ENCODE measurements at places on chromosomes 13 and 19.

DNA sequence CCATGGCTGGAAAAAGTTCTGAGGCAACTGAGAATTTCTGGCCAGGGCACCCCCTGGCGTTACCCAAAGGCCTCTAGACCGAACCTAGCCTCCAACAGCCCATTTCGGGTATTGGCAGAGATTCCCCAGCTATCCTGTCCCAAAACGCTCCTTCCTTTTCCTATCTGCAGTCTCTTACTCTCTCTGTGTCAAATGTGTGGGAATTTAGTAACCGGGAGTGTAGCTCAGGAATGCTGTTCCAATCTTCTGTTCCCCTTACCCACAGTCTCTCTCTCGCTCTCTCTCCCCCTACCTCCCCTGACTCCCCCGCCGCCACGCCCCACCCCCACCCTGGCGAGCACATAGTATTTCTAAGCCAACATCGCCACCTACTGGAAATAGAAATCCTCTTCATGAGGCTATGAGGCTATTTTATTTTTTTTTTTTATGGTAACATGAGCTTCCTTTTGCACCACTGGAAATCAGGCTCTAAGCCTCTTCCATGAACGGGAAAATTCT, 27.0 kb downstream of the OXGR1 start:
- DNase-seq: peak; percentile 34

GRCh38 chr19:34171539-34171876, 796 bp upstream of the LSM14A start:
- DNase-seq: no peak

- DNase-seq: no peak
Measured at GRCh38 chr13:36115306-36115705, 15.9 kb downstream of the DCLK1 start.

- no peak for DNase-seq
Measured at GRCh38 chr19:3479177-3479833, 1.0 kb downstream of the SMIM24 start.

GRCh38 chr13:65943024-65943423, 1287.1 kb downstream of the PCDH9 start:
- DNase-seq: no peak

DNA sequence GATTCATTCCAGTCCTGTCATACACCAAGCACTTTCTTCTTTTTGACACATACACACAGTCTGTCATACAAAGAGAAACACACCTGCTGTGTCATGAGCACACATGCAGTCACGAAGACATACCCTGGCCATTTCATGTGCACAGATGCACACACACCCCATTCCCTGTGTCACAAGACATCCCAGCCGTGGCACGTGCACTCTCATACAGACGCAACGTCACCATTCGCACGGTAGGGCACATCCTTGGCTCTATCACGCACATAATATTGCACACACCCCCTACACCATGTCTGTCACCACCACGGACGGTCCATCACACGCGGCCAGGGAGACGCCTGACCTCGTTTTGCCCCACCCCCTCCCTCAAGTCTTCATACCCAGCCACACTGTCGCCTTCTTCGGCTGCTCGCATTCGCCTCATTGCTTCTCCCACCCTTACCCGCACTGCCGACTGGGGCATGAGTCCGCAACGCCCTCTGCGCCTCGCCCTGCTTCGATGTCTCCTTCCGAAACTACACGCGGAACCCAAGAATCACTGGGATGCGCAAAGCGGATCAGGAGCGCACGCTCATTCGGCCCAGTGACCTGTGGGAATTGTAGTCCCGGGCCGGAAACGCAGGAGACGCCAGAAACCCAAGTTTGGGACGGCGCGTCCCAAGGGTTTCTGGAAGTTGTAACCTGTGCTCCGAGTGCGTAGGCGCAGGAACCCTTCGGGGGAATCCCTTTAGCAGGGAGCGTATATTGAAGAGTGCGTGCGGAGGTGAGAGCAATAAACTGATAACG, 6.8 kb upstream of the ZNF283 start:
- DNase-seq: no peak

GRCh38 chr13:94859278-94859691, 146.9 kb upstream of the SOX21 start:
- DNase-seq: peak; percentile 61

DNA sequence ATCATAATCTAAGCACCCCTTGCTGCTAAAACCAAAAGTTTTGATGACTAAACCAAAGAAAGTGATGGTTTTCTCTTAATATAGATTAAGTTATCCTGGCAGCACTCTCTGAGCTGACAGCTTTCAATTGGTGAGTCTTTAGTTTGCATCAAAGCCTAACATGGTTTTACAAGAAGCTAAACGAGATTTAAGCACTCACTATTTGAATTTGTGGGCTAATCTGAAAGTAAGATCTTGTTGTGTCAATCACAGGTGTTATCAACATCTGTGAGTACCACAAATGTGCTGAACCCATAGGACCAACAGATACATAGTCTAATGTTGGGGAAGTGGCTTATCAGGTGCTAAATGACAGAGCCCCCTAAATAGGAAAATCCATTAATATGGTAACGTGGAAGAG, 223.9 kb downstream of the LHFPL6 start:
- DNase-seq: no peak

- no peak for DNase-seq
Measured at GRCh38 chr19:17982430-17982829, 15.5 kb downstream of the KCNN1 start.

GRCh38 chr19:33241091-33241529, 15.5 kb upstream of the SLC7A10 start:
- no peak for DNase-seq

DNA sequence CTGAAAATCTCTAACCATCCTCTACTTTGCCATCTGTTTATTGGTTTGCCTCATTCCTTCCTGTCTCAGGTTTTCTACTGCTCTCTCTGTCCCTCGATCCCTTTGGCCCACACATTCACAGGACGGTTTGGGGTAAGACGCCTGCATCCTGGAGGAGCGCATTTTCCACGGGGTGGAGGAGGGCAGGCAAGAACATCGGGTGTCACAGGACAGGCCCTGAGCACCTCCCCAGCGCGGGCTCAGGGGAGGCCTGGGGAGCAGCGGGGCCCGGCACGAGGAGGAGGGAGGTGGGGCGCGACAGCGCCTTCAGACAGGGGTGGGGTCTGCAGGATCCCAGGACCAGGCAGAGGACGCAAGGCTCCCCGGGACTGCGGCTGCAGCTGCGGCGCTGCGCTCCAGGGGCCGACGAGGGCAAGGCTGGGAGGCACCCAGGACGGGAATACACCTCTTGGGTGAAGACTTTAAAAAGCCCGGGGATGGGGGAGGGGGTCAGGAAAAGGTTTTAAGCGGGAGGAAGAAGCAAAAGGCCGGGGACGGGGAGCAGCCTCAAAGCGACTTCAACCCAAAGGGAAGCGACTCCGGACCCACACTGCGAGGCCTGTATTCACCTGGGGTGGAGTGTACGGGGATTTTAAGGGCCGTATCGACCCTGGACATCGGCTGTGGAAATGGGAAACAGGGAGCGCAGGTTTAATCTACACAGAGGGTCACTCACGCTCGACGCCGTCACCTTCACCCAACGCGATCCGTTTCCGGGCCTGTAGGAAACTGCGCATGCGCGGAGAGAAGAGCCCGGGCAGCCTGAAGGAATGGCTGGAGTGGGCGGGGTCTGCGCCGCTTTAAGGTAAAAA, at the start of gene ZNF415:
Gene ZNF415, minus strand, starts transcription at position 770 of the 851 bp plus-strand sequence. CDS start 10,234 bp downstream, outside the sequence.
- DNase-seq: no peak

GRCh38 chr13:52903320-52903719, 54.9 kb upstream of the PCDH8 start:
- no peak for DNase-seq

- DNase-seq: peak; percentile 71
Measured at GRCh38 chr13:27533155-27533643, 82.8 kb upstream of the MTIF3 start.

DNA sequence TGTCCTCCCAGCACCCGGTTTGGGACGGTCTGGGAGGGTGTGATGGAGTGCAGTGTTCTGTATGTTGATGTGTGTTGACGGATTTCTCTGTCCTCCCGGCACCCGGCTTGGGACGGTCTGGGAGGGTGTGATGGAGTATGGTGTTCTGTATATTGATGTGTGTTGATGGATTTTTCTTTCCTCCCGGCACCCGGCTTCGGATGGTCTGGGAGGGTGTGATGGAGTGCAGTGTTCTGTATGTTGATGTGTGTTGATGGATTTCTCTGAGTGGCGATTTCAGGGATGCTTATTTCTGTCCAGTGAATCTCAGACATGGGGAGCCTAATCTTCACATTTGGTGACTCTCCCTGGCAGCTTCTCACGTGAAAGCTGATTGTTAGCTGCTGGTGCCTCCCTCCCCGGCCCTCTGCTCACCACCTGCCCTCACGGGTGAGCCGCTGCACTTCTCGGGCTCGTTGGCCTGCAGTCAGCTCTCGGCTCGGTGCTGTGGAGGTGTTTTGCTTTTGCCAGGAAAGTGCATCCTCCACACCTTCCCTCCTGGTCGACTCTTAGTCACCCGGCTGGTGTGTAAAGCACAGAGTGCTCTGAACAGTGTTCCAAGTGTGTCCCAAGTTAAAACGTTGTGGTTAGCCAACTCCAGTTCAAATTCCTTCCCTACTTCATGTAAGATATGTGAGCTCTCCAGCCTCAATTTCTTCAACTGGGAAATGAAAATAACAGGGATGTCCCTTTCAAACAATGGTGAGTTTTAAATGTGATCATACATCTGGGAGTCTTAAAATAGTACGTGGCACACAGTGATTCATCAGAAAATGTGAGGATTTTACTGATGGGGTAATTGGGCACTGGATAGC, 54.6 kb downstream of the ATP11A start:
- DNase-seq: peak; percentile 51

GRCh38 chr19:35177377-35178274, 23.1 kb downstream of the FXYD5 start:
- DNase-seq: no peak

- DNase-seq: no peak
Measured at GRCh38 chr13:107065036-107065435, 497.1 kb upstream of the ARGLU1 start.

- DNase-seq: peak; percentile 13
Measured at GRCh38 chr13:25752957-25753551, 298.8 kb downstream of the SHISA2 start.

DNA sequence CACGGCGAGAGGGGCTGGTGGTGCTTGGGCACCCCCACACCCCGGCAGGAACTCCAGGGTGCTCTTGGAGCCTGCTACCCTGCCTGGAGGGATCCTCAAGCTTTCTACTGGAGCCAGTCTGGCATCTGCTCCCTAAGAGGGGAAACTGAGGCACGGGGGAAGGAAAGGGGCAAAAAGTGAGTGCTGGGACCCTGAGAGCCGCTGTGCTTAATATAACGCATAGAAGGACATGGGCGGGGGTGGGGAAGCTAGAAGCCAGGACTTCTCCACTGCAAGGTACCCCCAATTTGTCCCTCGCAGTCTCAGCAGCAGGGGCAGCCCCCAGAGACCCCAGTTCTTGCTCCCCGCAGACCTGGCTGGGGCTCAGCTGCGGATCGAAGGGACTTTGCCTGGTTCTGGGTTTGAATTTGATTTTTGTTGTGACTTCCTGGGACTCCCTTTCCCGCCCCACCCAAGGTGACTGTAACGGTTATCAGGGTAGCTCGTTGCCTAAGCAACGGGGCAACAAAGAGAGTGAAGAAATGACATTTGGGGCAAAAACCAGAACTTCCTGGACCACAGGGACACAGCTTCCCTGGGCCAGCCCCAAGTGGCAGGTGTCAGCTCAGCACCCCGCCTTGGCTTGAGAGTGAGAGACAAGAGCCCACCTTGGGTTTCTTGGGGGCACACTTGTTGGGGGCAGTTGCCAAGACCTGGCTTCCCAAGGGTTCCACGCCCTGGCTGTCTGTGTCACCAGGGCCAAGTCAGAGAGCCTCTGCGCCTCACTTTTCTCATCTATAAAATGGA, 638 bp downstream of the ADGRE5 start:
- no peak for DNase-seq

- DNase-seq: no peak
Measured at GRCh38 chr13:30898678-30899241, 7.3 kb upstream of the MEDAG start.

DNA sequence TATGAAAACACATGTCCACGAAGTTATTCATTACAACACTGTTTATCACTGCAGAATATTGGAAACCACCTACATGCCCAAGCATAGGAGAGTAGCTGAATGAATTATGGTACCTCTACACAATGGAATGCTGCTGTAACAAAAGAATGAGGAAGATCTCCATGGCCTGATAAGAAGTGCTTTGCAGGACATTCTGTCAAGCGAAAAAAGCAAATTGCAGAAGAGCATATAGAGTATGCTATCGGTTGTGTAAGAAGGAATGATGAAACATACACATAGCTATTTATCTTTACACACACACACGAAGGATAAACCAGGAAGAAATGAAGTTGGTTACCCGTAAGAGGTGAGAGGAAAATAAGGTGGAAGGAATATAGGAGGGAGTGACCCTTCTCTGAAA, 37.5 kb upstream of the CEACAM20 start:
- DNase-seq: no peak
